D721Med (cell line): ENCODE measurements at places on chromosomes 6 and 20.

DNA sequence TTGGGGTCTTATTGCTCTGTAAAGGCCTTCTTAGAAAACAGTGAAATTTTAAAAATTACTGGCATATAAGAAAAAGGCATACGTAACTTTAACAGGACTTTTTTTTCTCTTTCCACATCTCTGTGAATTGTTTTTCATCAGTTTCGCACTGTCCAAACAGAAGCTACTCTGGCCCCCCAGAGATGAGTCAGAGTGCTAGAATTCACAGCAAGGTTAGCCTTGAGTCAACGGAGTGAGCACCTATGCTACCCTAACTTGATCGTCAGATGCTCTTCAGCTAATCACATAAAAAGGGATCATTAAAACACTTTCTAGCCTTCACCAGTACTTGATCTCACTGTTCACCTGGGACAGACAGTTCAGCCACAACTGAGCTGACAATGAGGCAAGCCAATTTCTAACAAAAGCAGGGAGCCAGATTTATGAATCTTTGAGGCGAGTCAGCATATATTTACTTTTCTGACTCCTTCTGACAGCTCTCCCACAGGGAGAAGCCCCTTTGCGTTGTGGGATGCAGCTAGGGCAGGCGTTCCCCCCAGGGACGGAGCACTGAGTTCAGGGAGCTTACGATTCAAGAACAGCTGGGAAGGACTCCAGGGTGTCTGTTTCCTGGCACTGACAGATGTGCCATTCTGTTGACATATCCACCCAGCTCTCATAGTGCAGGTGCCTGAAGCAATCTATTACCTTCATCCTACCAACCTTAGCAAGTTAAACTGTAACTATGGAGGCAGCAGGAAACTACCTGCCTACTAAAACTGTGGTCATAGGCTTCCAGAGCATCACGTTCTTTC is 46.4 kb upstream of the SPDEF start:
- no peak for DNase-seq

GRCh38 chr6:40587240-40588069 is at the start of gene LRFN2:
Gene LRFN2 (minus strand): TSS chr6:40587364.
- DNase-seq, result no peak

DNA sequence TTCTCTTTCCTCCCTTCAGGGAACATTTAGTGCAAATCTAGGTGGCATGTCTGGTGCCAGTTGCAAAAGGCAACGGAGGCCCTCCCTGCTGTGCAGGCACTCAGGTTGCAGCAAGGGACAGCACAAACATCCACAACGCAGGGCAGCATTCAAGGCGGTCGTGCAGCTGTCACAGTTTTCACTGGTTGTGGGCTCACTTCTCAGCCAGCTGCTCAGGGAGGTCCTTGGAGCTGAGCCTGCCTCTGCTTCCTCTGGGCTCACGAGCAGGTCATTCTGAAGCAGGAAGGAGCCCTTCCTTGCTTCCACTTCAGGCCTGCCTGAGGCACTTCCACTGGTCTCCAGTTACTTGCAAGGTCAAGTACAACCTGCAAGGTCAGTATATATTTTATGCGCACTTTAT is 3.8 kb upstream of the NPEPL1 start:
- DNase-seq, result no peak

- DNase-seq, result no peak
Observed at GRCh38 chr6:148811459-148811858, 64.6 kb downstream of the UST start.

DNA sequence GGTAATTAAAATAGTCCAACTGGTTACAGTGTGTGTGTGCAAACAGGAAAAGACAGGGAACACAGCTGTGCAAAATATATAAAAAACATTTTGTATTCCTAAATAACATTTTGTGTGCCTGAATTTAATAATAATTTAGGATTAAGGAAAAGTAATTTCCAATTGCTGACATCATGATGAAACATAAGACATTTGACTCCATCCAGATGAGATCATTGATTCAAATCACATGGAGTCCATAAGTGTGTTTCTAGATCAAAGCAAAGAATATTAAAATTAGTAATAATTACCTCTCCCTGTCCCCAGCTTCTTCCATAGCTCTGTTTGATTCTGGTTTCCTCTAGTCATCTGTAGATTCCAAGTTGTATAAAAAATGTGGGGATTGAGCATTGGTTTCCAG is 64.6 kb upstream of the BTN3A2 start:
- DNase-seq, result no peak

DNA sequence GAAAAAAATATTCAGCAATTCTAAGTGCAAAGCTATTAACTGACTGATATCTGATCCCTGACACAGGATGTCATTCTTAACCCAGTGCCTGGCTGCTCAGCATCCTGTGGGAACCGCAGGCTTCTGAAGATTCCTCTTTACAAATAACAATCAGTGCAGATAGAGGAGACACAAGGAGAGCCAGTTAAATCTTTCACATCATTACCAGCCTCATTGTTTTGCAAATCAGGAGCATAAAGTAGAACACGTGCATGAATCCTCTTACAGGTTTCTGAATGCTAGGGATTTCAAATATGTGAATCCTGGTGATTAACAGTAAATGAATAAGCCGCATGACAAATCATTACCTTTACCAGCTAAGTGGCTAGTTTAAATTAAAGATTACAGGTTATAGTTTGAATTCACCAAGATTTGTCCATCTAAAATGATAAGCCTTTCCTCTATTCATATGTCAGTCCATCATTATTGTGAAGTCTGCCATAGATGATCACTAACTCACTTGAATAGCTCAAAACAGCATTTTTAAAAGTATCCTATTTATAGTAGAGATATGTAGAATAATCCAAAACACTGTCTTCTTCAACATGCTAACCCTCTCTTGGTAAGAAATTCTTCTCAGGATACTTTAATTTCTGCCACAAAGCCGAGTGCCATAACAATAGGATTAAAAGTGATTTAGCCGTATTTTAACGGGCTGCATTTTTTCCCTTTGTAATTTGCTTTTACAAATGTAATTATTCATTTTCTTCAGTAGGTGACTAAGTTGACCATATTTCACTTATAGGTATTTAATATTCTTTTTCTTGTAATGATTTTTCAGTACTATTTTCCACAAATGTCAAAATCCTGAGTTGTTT is 367.3 kb upstream of the EPHA7 start:
- no peak for DNase-seq

GRCh38 chr6:47147175-47147727 is 105.1 kb upstream of the ADGRF1 start:
- no peak for DNase-seq

DNA sequence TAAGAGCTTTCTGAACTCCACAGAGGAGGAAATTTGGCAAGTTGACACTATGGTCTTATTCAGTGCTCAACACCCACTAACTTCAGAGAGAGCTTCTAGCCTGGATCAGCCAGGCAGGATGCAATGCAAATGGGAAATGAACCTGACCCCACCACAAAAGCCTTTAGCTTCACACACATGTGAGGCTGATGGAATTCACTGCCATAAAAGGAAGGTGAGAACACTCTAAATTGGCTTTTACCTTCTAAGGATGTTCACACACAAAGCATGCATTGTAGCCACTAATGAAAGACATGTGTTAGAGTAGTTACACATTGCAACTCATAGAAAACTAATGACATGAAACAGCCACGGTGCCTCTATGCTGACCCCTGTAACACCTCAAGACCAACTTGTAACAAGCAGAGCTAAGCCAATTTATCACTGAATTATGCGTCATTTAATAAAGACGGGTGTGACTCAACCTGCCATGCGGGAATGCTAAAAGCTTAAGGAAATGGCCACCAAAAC is 262.1 kb downstream of the HACE1 start:
- no peak for DNase-seq

DNA sequence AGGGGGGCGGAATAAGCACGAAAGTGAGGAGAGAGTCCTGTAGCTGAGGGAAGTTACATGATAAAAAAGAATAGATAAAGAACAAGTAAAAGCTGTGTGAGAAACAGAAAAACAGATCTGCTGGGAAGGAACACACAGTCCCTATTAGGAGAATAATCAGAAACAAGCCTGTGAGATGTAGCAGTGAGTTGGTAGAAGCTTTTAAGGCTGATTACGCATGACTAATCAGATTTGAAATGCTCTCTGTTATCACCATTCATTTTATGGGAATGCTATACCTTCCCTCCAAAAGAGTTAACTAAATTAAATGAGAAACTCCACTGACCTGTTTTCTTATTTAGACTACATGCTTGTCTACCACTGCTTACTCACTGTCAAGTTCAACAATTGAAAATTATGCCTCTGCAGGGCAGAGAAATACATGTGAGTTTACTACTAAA is 15.8 kb downstream of the REPS1 start:
- no peak for DNase-seq
